Germinal center (tissue), 1 donor: ENCODE measurements at places on chromosomes 5 and 9.

DNA sequence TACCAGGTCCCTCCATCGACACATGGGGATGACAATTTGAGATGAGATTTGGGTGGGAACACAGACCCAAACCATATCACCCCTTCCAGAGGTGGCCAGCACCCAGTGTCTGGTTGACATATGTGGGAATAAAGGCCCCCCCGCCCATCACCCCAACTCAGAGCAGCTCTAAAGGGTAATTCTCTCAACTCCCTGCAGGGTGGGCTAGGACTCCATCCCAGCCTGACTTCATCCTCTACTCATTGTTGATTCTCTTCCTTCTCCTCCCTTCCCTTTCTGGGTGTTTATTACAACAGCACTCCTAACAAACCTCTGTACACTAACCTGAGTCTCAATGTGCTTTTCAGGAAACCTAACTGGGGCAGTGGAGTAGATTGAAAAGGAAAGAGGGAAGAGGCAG, 339.9 kb downstream of the ACTL7B start:
- no peak for DNase-seq

- DNase-seq, result no peak
These were observed 214.6 kb downstream of the CD180 start for GRCh38 chr5:66982056-66982387.

GRCh38 chr5:31963358-31964006, 210.6 kb downstream of the GOLPH3 start:
- DNase-seq, result no peak

- no peak for DNase-seq
These were observed 4.7 kb downstream of the DNAI1 start for GRCh38 chr9:34463098-34463900.

GRCh38 chr9:20205821-20206220, 416.5 kb downstream of the MLLT3 start:
- no peak for DNase-seq

- peak; percentile 87 for DNase-seq
These were observed 53.0 kb downstream of the NUP214 start for GRCh38 chr9:131178382-131178781.

DNA sequence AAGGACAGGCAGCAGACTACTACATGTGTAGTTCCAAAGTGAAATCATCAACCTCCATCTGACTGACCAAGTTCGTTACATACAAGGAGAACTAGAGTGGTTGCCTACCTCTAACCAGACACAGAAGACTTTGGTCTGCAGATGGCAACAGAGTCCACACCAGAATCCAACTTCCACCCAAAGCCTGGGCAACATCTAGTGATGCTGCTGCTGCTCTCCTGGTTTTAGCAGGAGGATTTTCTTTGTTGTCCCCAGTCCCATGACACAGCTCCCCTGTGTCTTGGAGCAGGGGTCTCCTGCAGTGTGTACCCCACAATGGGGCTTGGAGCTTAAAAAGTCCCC, 46.4 kb upstream of the APC start:
- no peak for DNase-seq

- no peak for DNase-seq
These were observed 71.4 kb upstream of the CDK20 start for GRCh38 chr9:88045686-88046085.

- DNase-seq, result no peak
These were observed 90.5 kb downstream of the NRG2 start for GRCh38 chr5:139952574-139952973.

DNA sequence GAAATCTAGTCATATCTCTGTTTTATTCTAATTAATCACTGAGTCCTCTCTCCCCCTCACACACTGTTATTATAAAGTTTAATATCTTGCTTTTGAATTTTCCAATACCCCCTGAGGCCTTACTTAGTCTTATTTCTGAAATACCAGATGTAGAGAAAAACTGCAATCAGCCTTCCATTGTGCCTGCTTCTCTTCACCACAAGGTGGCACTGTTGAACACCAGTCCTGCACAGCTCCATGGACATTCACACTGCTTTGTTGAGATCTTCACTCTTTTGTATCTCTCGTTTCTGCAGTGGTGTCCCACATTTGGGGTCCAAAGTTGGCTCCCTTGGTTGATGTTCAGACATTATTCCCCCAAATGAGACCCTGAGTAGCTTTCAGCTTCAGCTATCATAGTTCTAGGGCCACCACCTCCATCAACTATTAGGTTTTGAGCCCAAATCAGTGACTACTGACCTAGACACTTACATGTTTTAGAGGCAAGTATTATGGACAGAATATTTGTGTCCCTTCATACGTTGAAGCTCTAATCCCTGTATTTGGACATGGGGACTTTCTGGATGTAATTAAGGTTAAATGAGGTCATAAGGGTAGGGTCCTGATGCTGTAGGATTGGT, 24.3 kb downstream of the BOD1 start:
- DNase-seq, result no peak

DNA sequence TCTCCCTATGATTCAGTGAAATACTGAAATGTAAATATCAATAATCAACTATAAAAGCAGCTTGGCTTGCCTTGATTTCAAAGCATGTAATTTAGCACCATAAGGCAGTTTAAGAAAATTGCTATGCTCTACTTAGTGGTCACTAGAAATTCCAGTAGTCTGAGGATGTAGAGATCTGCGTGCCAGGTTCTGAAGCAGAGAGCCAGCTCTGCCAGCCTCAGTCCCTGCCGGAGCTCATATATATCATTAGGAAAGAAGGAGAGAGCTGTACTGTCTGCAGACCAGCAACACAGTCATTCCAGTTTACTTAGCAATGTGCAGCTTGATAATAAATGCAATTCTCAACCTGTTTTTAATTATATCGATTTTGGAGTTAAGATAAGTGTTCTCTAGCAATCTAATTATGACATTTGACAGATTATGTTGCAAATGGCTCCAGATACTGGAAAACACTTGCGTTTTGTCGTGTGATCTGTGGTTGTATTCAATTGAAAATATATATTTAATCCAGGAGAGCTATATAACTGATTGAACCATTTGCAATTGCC, 540.5 kb downstream of the CTNND2 start:
- no peak for DNase-seq

- no peak for DNase-seq
These were observed 18.4 kb upstream of the SLC9A3 start for GRCh38 chr5:542319-543311.

DNA sequence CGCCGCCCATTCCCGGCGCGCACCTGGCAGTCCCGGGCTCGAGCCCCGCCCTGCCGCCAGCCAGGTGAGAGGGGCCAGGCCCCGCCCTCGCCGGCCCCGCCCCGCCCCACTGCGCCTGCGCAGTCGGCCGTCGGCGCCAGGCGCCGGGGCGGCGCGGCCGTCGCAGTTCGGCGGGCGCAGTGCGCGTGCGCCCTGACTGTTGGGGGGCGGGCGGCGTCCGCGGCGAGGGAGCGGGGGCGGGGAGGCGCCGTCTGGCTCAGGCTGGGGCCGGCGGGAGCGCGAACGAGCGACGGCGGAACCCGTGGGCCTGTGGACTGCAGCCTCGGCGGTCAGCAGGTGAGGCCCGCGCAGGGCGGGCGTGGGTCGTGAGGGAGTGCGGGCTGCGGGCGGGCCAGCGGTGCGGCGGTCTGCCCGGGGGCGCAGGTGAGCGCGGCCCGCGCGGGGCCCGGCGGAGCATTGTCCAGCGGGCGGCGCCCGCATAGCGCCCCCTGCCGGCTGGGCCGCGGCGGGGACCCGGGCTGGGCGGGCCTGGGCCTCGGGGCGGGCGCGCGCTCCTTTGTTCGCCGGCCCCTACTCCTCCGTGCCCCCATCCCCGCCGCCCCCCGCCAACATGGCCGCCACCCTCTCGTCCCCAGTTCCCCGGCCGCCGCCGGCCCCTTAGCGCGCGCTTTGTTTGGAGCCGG, at the start of gene SPIN1:
SPIN1 (plus strand) TSS at position 242 of the 683 bp plus-strand sequence. CDS start 38,096 bp downstream, outside the sequence.
- peak; percentile 96 for DNase-seq

- no peak for DNase-seq
These were observed 31.8 kb upstream of the FGF1 start for GRCh38 chr5:142717582-142718215.

DNA sequence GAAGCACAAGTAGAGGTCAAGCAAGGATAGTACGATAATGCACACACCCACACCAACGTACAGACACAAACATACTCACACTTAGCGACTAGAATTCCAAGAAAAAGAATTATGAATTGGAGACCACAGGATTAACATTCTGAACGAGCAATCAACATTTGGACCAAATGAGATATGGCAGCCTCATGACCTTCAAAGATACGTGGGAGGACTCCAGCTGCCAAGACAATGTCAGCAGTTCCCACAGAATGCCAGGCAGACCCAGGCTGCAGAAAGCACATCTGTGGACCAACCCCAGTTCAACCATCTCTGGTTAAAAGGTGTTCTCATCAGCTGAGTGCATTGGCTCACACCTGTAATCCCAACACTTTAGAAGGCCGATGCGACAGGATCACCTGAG, 187.6 kb upstream of the GRAMD2B start:
- no peak for DNase-seq

- DNase-seq, result no peak
These were observed 6.4 kb downstream of the LTC4S start for GRCh38 chr5:179800071-179800695.

GRCh38 chr9:6880626-6881025, 122.9 kb downstream of the KDM4C start:
- no peak for DNase-seq

DNA sequence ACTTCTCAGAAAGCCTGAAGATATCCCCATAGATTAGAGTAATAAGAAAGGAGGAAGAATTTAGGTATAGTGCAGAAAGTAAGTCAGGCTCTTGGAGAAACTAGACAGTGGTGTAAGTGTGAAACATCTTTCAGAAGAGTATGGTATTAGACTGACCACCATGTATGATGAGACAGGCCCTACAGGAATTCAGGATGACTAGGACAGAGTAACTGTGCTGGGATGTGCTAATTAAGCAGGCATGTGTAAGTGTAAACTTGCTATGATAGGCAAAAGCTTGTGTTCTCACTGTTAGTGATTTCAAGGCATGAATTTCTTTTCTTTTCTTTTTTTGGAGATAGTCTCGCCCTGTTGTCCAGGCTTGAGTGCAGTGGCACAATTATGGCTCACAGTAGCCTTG, 70.8 kb downstream of the RAB24 start:
- no peak for DNase-seq

- DNase-seq, result no peak
These were observed 38.6 kb upstream of the SRP19 start for GRCh38 chr5:112822456-112822855.

- DNase-seq, result no peak
These were observed 25.6 kb downstream of the CARNMT1 start for GRCh38 chr9:75002422-75003023.

GRCh38 chr5:124783794-124784193, 37.4 kb upstream of the ZNF608 start:
- no peak for DNase-seq

- peak; percentile 43 for DNase-seq
These were observed 144.9 kb downstream of the MYO10 start for GRCh38 chr5:16791036-16791705.

DNA sequence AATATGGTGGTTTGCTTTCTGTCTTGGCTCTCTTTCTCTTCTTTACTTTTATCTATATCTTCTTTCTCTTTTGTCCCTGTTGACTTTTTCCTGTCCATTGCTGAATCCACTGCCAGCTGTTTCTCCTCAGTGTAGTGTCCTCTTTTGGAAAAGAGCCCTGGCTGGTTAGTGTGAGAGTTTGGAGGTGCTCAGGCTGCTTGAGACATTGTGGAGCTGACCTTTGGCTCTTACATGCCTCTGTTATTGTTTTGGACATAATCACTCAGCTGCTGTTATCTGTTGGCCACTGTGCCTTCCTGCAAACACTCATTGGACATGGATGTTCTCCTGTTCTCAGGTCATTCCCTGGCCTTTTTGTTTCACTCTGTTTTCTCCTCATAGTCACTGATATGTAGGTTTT, 295.4 kb upstream of the RIOK2 start:
- no peak for DNase-seq

DNA sequence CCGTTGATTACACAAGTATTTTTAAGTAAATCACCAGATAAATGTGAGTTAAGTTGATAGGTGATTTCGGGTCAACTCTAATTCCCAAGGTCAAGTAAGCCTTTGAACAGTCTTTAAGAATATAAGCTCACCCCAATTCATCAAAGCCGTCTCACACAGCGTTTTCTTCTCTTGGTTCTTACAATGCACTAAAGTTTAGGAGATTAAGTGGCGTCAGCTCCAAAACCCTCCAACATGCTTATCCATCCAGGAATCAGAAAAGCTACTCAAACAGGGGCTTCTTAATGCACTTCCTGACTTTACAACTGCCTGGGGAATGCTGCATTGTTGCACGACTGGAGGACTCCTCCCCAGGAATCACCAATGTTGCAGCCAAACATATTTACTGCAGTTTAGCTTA, 206.2 kb upstream of the EFNA5 start:
- no peak for DNase-seq

DNA sequence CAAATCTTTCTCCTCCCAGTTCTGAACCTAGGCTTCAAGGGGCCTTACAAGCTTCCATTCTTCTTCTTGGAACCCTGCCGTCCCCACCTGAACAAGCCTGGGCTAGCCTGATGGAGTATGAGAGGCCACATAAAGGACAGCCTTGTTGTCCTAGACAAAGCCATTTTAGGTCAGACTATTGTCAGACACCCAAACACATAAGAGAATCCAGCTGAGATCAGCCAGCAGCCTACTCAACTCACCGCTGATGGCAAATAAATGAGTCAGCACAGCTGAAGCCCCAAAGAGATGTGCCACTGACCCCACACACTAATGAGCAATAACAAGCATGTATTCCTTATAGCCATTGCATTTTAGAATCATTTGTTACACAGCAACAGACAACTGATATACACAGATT, 33.8 kb downstream of the SVEP1 start:
- no peak for DNase-seq

DNA sequence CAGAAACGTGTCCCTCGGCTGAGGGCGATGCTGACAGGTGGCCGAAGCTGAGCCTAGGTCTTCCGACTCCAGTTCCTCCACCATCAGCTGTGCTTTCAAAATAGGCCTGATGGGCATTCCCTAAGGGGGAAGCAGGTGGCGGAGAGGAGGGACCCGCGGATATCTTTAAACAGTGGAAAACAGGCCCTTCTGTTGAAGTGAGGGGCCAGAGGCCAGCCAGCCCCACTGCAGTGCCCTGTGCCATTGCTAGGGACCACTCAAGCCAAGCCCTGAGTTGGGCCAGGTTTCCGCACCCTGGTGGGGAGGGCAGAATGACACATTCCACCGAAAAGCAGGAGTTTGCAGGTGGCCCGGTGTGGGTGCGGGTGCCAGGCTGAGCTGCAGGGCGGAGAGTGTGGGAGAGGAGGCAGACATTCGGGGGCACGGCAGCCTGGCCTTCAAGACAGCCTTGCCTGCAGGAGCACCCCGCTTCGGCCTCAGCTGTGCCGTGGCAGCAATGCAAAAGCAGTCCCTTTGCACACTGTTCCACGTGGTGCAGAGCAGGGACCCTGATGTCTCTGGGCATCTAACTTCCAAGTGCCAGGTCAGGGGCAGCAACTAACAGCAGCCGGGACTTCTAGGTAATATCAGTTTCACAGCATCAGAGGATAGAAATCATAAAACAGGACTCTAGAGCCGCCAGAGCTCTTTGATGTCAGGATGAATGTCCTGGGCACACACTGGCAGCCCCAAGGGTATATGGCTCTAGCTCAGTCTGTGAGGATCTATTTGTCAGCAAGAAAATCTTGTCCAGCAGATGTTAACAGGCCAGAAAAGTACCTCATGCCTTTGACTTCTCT, 17.2 kb downstream of the HNRNPH1 start:
- no peak for DNase-seq

- no peak for DNase-seq
These were observed 1326.3 kb upstream of the CDH6 start for GRCh38 chr5:29867155-29867554.
